ENCODE measurements at places on chromosomes 1 and 21. TPM values are rescaled to one million over a fixed set of nuclear protein-coding genes. Genes with fewer than 3 reads are reported as not detected.

The NBPF10 gene
- total RNA-seq = 2.0 TPM

The CIART gene
- 2.9 TPM for total RNA-seq

The TTC34 gene
- 5.2 TPM for total RNA-seq

The RIMS3 gene
- total RNA-seq = 1.8 TPM

The LYPLA2 gene
- 67.6 TPM for total RNA-seq

The PLPPR4 gene
- total RNA-seq = not detected

The NFYC gene
- total RNA-seq = 50.1 TPM

The CYP4B1 gene
- 1.7 TPM for total RNA-seq
